SIG-M5 (cell line): ENCODE measurements at places on chromosomes 3 and 15.

DNA sequence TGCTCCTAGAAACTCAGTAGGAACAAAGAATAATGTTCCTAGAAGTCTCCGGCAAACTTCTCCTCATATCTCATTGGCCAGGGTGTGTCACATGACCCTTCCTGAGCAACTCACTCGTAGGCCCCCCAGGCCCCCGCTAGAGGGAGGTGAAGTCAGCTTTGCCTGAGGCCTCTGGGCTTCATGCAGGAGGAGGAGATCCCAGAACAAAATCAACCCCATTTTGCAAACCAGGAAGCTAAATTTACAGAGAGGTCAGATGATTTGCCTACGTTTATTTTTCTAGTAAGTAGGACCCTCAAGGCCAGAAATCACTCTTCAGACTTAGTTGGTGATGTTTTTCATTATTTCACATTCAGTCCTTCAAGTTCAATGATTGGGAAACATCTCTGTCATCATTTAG lies 99.1 kb downstream of the SSR3 start:
- DNase-seq: no peak

- no peak for DNase-seq
These were observed 12.4 kb downstream of the GNB4 start for GRCh38 chr3:179438841-179439240.

- no peak for DNase-seq
These were observed 37.3 kb upstream of the CMTM8 start for GRCh38 chr3:32200992-32201758.

DNA sequence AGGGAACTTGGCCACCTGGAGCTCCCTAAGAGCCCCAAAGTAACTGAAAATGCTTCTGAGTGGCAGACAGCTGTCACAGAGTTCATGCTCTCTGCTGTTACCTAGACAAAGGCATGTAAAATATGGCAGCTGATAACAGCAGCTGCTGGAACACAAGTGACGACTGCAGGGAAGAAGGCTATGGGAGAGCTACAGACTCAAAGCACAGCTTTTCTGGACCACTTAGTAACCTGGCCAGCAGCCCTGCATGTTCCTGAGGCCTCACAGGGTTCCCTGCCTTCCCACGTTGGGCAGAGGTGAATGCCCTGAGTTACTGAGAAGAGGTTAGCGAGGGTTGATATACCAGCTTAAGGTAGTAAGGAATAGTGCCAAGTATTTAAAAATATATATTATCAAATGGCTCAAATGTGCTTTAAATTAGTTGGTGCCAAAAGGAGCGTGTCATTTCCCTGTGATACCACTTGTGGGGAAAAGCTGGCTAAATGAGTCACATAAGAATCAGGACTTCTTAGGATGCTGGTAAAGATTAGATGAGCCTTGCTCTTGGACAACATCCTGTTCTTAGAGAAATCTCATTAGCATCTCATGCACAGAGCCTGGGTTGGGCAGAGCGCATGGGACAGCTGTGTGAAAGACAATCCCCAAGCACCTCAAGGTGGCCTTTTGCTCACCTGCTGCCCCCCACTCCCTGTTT lies 76.4 kb upstream of the SCN5A start:
- DNase-seq: no peak

- DNase-seq: no peak
These were observed 17.3 kb downstream of the C3orf18 start for GRCh38 chr3:50550079-50550736.
